Dermis microvascular lymphatic vessel endothelial cell (primary cell): ENCODE measurements at places on chromosomes 7 and 10. TPM values are rescaled to one million over a fixed set of nuclear protein-coding genes. Genes with fewer than 3 reads are reported as not detected.

The CALN1 gene
- total RNA-seq, result 0.13 and 0.89 TPM in 2 replicates

The CYP3A4 gene
- not detected in 2 replicates for total RNA-seq

The NPSR1 gene
- not detected in 2 replicates for total RNA-seq

The EEPD1 gene
- 1.0 and 1.3 TPM in 2 replicates for total RNA-seq

The MSMB gene
- total RNA-seq, result not detected in 2 replicates

The ERVW-1 gene
- total RNA-seq, result not detected in 2 replicates

The GIMAP4 gene
- total RNA-seq, result 169 and 262 TPM in 2 replicates
